ENCODE measurements at places on chromosomes 16 and 17.
A peak's percentile ranks its signal among the peaks of the same experiment; 100 is the strongest.

DNA sequence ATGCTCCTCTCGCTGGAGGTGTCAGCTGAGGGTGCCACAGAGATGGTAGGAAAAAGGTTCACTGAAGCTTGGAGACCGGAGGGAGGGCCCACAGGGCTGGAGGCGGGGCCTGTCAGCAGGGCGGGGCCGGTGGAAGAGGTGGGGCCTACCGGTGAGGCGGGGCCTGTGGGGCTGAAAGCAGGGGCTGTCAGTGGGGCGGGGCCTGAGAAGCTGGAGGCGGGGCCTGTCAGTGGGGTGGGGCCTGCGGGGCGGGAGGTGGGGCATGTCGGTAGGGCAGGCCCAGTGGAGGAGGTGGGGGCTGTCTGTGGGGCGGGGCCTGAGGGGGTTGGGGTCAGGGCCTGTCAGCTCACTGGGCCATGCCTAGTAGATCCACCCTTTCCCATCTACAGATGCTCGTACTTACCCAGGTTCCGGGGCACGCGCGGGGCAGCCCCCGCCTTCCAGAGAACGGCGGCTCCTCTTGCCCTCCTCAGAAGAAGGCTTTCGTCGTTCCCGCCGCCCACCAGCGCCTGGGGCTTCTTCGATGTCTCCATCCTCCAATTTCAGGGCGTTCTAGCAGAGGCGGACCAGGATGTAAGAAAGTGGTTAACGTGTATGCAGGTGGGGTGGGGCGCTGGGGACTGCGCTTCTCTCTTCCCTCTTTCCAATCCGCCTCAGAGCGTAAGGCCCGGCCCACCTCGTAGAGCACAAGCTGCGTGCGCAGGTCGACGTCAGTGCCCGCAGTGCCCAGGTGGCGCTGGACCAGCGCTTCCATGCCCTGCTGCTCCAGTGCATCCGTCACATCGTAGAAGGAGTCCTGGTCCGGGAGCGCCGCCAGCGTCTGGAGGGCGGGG lies 9.8 kb downstream of the TMEM208 start:
- peak; percentile 38 for DNase-seq

GRCh38 chr16:546909-547770 lies 13.1 kb upstream of the PRR35 start:
- DNase-seq = no peak

- no peak for DNase-seq
These were observed 177.6 kb downstream of the IRF8 start for GRCh38 chr16:86076606-86077005.

- no peak for DNase-seq
These were observed 522.5 kb upstream of the CDH5 start for GRCh38 chr16:65843941-65844340.

DNA sequence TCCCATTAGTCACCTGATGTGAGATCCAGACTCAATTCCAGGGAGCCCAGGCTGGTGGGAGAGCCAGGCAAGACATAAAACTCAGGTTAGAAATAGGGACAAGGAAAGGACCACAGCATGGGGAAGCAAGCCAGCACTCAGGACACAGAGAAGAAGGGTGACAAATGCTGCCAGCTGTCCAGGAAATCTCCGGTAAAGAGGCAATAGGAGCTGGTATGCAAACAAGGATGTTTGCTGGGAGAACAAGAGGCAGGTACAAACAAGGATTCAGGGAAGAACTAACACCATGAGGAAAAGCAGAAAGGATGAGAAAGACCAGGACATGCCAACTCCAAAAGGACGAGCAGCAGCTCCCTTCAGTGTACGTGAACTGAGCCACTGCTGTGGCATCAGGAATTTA lies 10.2 kb upstream of the TXNDC11 start:
- no peak for DNase-seq

DNA sequence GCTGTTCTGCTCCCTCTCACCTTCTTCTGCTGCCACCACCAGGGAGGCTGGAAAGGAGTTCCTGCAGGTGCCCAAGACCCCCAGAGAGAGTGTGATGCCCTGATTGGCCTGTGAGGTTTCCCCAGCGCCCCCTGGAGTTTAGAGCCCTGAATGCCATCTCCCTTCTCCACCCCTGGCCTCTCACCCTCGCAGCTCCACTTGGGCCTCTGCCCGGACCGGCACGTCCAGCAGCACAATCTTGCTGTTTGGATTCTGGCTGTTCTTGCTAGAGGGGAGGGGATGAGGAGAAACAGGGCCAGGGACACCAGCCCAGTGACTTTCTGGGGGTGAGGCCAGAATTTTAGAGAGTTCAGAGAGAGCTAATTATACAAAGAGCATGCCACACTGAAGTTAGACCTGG lies 12.5 kb upstream of the FAM171A2 start:
- DNase-seq = no peak

DNA sequence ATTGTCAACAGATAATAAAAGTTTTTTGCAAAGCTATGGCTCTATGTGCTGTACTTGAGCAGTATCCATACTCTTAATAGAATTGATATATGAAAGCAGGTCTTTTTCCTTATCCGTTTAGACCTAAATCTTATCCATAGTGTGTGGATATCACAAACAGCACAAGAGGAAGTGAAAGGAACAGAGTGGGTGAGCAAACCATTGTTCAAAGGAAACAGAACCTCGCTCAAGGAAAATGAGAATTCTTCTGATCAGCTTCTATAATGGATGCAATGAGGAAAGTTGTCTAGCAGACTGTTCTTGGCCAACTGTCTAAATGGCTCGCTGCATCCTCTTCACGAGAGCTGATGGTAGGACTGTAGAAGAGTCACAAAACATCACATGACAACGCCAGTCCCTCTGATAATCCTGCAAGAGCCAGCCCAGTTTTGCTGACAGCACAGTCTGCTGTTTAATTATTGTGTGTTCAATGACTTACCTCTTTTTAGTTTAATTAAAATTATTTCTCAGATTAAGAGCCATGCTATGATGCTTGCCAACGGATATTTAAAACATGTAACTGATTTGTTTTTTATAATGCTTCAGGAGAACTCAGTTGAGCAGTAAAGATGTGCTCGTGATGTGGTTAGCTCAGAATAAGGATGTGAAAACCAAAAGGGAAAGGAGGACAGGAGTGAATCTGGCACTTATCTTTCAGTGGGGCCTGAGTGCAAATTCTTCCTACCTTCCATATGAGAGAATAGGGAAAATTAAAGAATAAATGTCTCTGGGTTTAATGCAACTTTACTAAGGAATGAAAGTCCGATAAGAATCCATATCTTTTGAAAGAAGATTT lies 38.5 kb downstream of the WWOX start:
- DNase-seq = no peak

DNA sequence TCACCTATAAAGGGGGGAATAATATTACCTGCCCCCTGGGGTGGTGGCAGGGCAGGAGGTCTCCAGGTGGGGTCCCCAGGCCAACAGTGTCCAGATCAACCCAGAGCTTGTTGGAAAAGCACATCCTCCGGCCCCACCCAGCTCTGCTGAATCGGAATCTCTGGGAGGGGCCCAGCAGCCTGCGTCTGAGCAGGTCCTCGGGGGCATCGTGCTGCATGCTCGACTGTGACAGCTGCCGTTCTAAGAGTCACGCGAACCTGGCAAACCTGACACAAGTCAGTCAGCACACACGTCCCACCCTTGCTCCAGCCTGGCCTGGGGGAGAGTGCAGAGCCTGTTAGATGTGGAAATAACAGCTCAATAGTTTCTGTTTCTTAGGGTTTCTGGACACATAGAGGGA lies 72.3 kb downstream of the CRISPLD2 start:
- no peak for DNase-seq

DNA sequence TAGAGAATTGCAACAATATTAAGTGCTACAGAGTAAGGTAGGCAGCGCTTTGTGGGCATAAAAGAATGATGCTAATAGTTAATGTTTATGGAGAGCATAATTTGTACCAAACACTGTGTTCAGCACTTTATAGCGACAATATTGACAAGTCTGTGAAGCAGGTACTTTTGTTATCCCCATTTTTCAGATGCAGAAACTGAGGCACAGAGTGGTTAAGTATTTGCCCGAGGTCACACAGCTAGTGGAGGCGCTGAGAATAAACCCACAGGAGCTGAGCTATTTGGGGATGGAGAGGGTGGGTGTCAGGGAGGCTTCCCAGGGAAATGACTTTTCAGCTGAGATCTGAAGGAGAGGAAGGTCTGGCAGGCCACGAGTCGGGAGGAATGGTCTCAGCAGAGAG lies 39.4 kb downstream of the TMEM186 start:
- no peak for DNase-seq

- DNase-seq = no peak
These were observed 17.3 kb downstream of the CA5A start for GRCh38 chr16:87918866-87919680.

DNA sequence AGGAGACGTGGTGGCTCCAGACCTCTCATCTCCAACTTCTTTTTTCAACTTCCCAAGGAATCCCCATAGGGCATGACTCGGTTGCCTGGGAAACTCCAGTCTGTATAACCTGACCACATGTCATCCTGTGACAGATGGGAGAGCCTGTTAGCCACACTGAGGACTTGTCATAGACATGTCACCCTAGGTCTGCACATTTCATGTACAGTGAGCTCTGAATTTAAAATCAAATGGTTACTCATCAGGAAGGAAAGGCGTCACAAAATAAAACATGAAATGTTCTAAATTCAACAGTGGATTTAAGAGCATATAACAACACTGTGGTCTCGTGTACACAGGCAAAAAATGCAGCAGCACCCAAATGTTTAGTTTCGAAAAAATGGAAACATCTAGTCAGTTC lies 22.2 kb upstream of the ADAMTS18 start:
- DNase-seq = no peak

GRCh38 chr17:5516060-5516792 lies 29.9 kb downstream of the MIS12 start:
- no peak for DNase-seq

DNA sequence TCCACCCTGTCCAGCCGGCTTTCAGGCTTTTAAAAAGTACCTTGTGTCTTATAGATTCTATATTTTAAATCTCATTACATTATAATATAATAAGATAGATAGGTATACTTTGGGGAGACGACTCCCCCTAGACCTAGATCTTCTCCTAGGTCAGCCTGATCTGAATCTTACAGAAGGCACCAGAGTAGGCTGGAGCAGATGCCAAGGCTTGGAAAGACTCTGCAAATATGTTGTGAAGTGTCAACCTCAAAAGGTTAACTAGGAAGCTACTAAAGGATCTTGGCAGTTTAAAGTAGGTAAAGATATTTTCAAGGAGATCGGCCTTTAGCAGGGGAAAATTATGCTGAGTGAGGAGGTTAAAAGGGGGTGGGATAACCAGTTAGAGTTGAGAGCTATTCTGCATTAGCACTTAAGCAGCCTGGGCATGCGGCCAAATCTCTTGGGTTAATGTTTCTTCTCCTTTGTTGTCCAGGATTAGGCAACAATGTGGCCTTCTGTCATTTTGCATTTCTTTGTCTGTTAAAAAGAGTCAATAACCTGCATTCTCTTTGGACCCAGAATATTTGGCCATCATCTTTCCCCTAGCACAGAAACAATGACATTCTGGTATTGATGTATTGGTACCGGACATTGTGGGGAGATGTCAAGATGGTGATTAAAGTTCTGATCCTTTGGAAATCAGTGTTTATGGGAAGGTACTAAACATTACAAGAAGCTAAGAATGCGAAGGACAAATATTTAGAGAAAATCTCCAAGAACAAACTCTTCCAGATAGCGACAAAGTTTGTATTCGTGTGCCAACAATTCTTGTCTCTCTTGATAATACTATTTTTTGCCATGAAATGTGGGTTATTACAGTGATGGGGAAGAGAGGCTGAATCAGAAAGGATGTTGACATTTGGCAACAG lies 51.2 kb upstream of the DHX40 start:
- DNase-seq = no peak

DNA sequence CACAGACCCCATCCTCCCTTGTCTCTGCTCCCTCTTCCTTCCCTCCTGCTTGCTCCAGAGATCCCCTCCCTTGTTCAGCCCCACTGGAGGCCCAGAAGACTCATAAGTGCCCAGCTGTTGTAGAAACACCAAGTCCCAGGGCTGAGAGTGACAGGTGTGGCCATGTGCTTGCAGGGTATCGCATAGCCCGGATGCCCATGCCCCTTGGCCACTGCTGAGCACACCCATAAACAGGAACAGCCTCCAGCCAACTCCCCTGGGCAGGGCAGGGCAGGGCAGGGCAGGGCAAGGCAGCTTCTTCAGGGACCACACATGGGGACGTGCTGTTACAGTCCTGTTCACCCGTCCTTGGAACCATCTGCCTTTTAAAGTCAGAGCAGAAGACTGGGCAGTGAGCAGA lies 2.0 kb downstream of the CACNG1 start:
- no peak for DNase-seq

GRCh38 chr17:42277342-42277712 lies 1.1 kb upstream of the STAT5B start:
- no peak for DNase-seq

DNA sequence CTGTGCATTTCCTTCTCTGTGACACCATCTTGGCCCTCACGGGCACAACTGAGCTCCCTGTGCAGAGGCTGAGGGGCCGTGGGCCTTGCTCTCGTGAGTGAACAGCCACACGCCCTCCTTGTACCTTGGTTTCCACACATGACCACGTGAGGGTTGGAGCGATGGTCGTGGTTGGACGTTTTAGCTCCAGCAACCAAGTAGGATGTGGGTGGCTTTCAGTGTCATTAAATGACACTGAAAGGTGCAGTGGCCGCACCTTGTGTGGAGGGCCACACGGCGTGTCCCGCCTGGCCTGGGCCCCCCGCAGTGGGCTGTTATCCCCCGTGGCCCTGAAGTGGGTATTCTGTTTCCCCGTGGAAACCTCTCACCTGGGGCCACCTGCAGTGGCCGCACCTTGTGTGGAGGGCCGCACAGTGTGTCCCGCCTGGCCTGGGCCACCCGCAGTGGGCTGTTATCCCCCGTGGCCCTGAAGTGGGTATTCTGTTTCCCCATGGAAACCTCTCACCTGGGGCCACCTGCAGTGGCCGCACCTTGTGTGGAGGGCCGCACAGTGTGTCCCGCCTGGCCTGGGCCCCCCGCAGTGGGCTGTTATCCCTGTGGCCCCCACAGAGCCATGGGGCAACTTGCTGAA lies 28.2 kb downstream of the ACSF3 start:
- no peak for DNase-seq

GRCh38 chr16:85986931-85987749 lies 88.2 kb downstream of the IRF8 start:
- peak; percentile 19 for DNase-seq

DNA sequence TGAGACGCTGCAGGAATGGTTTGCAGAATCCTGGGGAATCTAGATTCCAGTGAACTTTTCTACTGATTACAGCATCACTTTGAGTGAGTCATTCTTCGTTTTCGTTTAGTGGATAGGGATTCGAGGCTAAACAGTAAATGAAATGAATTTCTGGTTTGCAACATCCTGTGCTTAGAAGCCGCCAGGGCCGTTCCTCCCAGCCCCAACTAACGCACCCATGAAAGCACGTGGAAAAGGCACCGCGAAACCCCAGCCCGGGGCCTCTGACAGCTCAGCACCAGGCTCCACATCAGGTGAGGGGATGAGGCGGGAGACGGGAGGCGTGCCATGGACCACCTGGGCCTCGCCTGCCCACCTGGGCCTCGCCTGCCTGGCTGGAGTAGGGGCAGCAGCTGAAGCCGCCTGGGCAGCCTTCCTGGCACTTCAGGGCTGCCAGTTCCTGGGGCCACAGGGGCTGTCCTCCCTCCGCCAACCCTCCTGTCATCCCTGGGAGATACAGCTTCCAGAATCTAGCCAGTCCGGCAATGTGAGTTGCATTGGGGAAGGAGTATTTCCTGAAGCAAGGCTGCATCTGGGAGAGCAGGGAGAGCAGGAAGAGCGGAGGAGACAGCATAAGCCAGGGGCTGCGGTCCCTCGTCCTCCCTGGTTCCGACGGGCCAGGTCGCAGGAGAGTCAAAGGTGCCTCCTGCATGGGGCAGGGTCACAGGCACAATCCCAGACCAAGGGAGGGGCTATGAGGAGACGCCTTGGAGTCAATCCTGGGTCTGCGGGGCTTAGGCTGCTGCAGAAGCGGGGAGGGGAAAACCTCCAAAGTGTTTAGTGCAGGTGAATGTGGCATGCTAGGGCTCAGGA lies 78.4 kb downstream of the RPH3AL start:
- DNase-seq = no peak

Measured in stimulated activated CD8-positive, alpha-beta memory T cell treated with anti-CD3 and anti-CD28 coated beads, Interleukin-7, amount 100 ng/mL, for 4 hours (primary cell).